Activated T-helper 17 cell treated with anti-CD3 and anti-CD28 coated beads, Interleukin-2, amount 50 U/mL, for 72 hours (primary cell): ENCODE measurements at places on chromosomes 5 and 9.

- ATAC-seq = no peak
Measured at GRCh38 chr5:178207183-178207916, 3.0 kb downstream of the HNRNPAB start.

- ATAC-seq = no peak
Measured at GRCh38 chr9:130426883-130427282, 17.9 kb upstream of the ASS1 start.

- no peak for ATAC-seq
Measured at GRCh38 chr9:22528485-22528884, 81.9 kb downstream of the DMRTA1 start.

- no peak for ATAC-seq
Measured at GRCh38 chr9:72464857-72465592, 56.4 kb upstream of the TMC1 start.

GRCh38 chr9:95772320-95773052 lies 103.0 kb upstream of the ERCC6L2 start:
- ATAC-seq = no peak

DNA sequence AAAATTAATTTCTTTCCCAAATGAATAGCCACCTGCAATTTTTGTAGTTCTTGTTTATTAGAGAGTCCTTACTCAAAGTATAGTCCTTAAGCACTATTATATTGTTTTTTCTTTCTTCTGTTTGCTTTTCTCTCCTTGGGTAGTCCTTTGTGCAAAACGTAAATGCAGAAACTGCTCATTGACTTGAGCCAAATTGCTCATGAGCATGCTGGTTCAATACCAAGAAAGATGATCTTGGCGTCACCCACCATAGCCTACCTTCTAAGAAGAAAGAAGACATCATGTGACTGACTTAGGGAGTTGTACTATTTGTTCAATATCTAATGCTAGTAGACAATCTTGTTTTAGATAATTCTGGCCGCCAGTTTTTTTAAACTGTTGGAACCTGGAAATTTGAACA lies 248.8 kb upstream of the DMRT1 start:
- no peak for ATAC-seq

GRCh38 chr5:59161221-59162105 lies 578.6 kb downstream of the RAB3C start:
- peak; percentile 29 for ATAC-seq

DNA sequence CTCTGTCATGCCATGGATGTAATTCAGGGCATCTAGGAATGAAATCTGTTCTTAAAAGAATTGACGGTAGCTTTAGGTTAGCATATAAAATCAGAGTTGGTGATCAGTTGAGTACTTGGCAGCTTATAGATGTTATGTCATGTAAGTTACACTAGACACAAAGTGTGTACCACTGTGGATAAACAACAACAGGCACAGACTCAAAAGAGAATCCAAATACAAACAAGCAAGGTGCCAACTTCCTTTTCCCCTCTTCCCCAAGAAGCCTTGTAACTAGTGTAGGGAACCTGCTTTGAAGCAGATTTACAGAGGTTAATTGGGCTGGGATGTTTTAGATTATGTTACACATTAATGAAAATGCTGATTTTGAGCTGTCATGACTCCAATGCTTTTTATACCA lies 167.2 kb downstream of the PBX3 start:
- ATAC-seq = no peak

DNA sequence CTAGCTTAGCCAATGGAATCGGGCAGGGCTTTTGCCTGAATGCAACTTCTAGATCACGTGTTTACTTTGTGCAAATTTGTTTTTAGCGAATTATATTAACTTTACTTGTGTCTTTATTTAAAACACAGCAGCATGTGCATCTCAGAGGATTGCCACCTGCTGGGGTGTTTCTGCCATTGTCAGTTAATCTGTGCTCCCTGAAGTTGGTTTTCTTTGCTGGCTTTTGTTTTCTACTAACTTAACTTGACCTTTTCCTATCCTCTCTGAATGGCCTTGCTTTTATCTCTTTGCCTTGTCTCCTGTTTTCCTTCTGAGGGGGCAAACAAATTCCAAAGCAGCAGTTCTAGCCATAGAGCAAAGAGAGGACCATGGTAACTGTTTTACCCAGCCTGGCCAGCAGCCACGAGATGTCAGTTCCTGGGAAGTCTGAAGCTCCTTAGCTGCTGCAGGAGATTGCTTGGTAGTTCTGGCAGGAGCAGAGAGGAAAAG lies 67.6 kb downstream of the ARHGEF28 start:
- ATAC-seq = no peak

DNA sequence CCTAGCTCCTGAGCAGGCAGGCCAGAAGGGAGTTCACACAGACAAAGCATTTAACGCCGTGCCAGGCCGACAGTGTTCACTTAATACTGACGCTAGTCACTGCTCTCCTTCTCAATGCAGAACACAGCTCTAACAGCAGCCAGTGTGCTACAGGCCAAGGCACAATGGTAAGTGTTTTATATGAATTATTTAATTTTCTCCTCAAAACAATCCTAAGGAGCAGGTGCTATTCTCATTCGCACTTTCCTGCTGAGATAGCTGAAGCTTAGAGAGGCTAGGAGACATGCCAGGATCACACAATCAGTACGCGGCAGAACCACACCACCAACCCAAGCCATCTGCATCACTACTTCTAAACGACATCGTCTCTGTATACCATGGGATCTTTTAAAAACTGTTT lies 170.7 kb downstream of the SPOCK1 start:
- no peak for ATAC-seq

DNA sequence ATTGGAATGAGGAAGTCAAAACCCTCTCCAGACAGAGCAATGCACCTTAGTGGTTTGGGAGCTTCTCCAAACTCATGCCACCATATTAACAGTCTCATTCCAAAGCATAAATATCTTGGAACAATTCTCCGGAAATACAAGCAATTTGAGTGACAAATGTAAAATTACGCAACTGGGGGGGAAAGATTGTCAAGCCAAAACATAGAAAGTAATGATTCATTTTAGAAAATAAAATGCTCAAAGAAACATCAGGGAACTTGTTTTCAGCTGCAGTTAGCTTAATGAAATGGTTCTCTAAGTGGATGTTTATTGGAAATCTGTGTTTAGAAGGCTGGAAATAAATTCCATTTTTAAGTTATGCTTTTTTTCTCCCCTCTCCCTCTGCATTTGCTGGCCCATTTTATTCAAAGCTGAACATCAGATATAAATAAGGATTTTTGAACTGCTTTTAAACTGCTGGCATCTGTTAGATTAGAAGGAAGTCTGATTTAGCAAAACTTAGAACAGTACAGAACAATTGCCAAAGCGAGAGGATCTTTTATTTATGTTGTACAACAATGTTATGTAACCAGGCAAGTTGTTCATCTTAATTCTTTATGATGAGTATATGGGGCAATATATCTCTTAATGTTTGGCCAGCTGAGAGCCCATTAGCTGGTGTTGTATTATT lies 551.9 kb downstream of the PRELID2 start:
- ATAC-seq = no peak
